SK-N-MC (cell line): ENCODE measurements at places on chromosomes 1 and 21.

- no peak for DNase-seq
These were observed 69.8 kb downstream of the JAK1 start for GRCh38 chr1:64896551-64896950.

DNA sequence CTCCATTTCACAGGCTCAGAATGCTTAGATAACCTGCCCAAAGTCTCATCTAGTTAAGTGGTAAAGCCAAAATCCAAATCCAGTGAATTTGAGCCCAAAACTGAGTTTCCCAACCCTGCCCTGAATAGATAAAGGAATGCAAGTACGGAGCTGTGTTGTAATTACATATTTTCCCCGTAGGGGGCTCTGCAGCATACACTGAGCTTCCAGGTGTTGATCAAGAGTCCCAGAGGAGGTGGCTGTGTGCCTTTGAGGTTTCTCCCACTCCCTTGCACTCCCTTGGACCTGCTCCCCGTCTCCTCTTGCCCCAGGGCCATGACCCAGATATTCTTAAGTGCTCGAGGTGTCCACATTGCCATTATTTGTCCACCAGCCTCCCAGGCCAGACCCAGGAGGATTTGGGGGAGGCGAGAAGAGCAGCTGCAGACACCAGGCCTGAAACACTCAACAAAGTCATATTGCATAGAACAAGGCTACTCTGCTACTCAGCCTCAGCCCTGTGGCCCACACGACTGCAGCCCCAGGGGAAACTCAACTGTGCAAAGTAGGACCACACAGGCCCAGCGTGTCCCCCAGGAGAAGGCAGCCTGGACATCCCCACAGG lies 18.4 kb upstream of the LY9 start:
- DNase-seq: no peak

GRCh38 chr1:112704934-112705627 lies 1.8 kb downstream of the RHOC start:
- DNase-seq: no peak

DNA sequence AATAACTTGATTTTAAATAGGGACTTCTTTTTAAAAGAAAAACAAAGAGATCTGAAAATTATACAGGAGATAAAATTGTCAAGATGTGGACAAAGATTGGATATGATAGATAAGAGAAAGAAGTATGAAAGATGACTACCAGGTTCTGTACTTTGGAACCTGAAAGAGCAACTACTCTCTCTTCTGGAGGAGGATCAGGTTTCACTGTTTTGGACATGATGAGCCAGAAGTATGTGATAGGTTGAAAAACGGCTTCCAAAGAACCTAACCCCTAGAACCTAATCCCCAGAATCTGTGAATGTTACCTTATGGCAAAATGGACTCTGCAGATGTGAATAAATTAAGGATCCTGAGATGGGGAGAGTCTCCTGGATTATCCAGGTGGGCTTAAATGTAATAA lies 26.2 kb downstream of the RSBN1 start:
- DNase-seq: no peak

DNA sequence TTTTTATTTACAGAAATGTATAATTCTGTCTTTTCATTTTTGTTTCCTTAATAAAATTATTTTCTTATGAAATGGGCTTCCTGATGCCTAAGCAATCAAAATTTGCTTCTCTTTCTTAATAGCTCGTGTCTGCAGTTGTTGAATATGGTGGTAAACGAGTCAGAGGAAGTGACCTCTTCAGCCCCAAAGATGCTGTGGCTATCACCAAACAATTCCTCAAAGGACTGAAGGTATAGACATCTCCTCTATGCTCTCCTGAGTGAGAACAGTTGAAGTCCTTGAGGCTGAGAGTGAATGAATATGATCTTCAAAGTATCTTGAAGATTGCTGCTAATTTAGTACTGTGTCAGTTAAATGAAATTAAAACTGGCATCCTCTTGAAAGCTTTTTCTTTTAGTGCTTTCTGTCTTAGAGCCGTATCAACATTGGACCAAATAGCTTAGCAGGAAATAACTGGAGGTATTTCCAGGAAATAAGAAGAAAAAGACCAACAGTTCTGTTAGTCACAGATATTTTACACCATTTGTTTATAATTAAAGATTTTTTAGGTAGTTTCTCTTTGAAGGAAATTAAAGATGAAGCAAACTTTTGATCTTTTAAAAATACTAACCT lies 24.7 kb downstream of the VPS45 start:
- DNase-seq: no peak

- no peak for DNase-seq
These were observed 91.8 kb upstream of the KAZN start for GRCh38 chr1:14506471-14507255.

GRCh38 chr1:150021191-150021694 lies 10.7 kb upstream of the OTUD7B start:
- DNase-seq: no peak

- no peak for DNase-seq
These were observed 489.6 kb downstream of the TTLL7 start for GRCh38 chr1:83509301-83509781.

GRCh38 chr21:42850866-42851391 lies 28.4 kb downstream of the WDR4 start:
- DNase-seq: no peak

DNA sequence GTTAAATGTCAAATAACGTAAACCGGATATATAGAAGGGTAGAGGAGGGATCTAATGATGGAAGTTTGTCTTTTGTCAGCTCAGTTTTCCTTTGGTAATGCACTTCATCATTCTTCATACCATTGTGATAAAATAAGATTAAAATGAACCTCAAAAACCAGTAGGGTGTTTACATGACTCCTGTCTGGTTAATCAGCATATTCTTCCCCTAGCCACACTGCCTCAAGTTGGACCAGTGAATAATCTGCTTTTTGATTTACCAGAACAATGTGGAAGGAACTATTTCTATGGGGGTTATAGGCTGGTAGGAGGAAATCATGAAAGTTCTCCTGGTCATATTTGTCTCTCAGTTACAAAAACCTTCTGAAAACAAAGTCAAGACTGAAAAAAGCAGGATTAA lies 634.7 kb downstream of the NCAM2 start:
- no peak for DNase-seq

DNA sequence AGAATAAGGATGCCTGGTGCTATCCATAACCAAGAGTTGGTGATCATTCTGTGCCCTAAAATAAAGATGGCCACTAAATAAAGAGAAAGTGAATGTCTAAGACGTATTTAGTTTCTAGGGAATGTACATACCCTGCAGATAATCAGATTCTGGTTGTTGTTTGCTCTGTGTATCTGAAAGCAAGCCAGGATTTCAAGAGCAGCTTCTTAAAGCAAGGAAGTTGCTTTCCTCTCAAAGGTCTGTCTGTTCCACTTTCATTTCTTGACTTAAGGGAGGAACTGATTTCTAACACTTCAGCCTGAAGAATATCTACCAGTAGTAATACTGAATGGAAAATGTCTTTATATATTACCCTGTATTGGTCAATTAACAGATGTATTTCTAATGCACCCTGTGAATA lies 88.8 kb downstream of the KIF1B start:
- no peak for DNase-seq

DNA sequence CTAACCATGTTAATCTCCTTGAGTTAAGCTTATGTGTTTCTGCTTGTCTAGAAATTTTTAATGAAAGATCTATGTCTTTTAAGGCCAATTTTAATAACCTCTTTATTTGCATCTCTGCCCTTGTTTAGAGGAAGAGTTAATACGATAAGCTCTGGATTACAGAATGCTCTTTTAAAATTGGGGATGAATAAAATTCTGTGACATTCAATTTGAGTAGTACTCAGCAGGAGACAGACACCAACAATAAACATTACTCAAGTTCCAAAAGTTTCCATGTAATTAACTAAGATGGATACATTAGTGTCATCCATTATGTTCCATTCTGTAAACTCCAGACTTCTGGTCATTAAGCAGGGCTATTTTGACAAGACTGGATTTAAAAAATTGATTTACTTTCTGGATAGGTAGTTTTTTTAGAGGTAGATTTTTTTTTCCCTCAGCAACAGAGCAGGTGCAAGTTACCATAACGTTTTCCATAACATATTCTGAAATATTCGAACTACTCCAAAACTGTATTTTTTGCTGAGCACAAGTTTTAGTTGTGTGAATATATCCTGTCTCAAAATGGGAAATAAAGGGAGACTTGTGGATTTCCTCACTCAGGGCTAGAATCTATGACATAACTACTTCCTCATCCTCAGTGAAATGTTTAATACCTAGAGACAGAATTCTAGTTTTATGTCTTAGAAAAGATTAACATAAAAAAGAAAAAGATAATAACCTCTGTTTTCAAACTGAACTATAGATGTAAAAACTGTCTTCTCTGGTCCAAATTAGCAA lies 221.7 kb downstream of the NEGR1 start:
- no peak for DNase-seq
